GM12878 (cell line): ENCODE measurements at places on chromosomes 7 and 10.

DNA sequence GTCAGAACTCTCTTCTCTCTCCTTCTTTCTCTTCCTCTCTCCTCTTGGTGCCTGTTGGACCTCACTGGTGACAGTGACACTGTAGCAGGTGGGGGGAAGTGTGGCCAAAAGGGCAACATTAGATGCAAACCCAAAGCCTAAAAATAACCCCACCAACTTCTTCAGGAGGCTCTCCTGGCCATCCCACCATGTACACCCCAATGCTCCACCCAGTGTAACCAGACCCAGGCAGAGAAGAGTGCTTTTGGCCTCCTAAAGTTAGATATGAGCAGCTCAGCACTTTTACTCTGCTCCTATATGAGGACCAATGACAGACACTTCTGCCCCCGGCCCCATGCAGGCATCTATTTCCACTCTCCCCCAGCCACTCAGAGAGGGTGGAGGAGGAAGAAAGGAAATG lies 5.5 kb downstream of the MYOZ1 start:
- DNase-seq, result no peak

DNA sequence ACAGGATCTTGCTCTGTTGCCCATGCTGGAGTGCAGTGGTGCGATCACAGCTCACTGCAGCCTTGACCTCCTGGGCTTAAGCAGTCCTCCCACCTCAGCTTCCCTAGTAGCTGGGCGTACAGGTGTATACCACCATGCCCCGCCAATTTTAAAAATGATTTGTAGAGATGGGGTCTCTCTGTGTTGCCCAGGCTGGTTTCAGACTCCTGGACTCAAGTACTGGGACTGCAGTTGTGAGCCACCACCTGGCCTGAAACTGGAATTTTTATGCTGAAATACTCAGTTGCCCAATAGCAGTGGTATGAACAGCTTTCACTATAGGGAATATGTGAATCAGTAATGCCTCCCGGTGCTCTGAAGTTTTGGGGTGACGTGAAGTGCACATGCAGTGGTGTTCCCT lies 7.6 kb downstream of the ZRANB1 start:
- DNase-seq, result no peak

DNA sequence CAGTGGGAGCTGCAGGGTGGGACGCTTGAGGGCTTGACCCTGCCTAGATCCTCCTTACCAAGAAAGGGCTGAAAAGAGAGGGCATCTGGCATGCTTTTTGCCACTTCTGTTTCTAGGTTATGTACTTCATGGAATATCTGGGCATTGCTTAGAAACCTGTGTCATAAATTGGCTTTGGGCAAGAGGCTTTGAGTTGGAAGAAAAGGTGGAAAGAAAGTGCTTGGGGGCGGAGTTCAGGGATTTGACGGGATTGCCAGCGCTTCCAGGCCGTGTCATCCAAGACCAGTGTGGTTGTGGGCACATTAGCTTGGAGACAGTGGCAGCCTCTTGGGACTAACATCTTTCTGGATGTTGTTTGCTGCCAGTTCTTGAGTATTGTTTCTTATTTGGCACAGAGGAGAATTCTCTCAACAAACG lies 825 bp downstream of the ZNF862 start:
- no peak for DNase-seq

- peak; percentile 95 for DNase-seq
Observed at GRCh38 chr10:126041804-126042231, 145.5 kb downstream of the FANK1 start.

DNA sequence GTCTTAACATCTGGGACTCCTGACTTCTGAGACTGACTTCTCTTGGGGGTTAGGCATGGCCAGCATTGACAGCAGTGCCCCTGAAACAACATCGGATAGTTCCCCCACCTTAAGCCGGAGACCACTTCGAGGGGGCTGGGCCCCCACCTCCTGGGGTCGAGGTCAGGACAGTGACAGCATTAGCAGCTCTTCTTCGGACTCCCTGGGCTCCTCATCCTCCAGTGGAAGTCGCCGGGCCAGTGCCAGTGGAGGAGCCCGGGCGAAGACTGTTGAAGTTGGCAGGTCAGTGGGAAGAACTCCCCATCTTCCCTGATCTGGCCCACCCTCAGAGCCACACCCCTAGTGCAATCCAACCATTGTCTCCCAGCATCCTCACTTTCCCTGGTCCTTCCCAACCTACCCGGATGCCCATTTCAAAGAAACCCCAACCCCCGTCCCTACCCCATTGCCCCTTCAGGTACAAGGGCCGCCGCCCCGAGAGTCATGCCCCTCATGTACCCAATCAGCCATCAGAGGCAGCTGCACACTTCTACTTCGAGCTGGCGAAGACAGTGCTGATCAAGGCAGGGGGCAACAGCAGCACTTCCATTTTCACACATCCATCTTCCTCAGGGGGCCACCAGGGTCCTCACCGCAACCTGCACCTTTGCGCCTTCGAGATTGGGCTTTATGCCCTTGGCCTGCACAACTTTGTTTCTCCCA lies 12.1 kb downstream of the ZSWIM8 start:
- no peak for DNase-seq

GRCh38 chr7:50734246-50734645 lies 48.5 kb downstream of the GRB10 start:
- no peak for DNase-seq

- DNase-seq, result no peak
Observed at GRCh38 chr10:28246023-28246422, 56.8 kb downstream of the MPP7 start.

- no peak for DNase-seq
Observed at GRCh38 chr10:70352401-70353097, 29.9 kb downstream of the LRRC20 start.

GRCh38 chr7:18509481-18509880 lies 13.9 kb downstream of the HDAC9 start:
- DNase-seq, result no peak

- DNase-seq, result no peak
Observed at GRCh38 chr7:99013266-99014112, 130.4 kb downstream of the SMURF1 start.

DNA sequence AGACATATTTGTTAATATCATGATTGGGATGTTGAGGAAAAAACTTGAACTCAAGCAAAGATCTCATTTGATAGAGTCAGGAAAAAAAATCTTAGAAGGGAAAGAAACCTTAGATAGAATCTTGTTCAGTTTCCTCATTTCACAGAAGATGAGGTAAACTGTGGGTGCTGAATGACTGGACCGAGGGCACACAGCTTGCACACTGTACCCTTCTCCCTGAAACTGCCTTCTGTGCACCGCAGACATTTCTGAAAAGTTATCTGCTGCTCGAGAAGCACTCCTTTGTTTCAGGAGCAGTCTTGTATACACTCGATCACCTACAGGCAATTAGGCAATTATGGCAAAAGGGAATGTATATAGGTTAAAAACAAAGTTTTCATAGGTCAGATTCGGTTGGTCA lies 167.4 kb downstream of the SKAP2 start:
- DNase-seq, result no peak

DNA sequence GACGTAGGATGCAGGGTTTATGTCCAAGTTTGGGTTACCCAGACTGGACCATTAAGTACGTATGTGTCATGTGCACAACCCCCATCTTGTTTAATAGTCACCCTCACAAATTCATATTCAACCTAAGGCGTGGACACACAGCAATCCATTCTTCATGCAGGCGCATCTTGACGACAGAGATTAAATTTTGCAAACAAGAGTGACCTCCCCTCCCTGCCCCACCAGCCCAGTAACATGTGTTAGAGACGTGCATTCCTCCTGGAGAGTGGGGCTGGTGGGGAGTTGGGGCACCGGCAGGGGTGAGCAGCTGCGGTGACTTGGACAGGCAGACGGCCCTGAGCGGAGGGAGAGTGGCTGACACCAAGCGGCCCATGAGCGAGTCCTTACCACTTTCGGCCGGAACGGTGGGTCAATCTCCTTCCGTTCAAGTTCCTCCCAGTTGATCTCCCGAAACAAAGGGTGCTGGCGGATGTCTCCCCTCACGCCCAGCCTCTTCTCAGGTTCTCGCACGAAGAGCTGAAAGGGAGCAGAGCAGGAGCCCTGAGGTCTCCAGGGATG lies 149.6 kb downstream of the PRKCQ start:
- no peak for DNase-seq

DNA sequence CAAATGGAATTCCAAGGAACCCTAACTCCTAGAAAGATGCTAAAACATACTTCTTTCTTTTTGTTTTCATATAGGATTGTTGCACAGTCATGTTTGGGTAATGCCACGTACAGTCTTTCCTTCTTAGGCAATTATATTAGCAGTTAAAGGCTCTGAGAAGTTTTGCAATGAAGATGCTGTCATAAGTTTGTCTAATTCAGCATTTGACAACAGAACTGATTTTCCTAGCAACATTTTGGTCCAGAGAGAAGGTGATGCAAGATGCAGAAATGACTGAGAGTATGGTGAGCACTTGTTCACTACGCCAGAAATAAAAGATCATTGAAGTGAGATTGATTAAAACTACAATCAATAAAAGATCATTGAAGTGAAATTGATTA lies 184.0 kb upstream of the PLXNA4 start:
- DNase-seq, result no peak

DNA sequence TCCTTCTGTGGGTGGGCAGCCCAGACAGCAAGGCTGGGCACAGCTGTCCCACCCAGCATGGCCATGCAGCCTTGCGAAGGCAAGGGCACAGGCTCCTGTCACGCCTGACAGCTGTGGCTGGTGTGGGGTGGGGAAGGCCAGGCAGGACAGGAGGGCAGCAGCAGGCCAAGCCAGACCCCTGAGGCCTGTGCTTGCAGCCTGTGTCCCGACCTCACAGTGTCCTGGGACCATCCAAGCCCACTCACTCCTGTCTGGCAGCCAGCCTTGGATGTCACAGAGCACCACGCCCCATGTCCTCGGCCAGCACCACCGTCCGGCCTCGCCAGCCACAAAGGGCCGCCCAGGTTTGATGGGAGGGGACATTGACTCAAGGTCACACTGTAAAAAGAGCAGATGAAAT lies 85.5 kb upstream of the LRRC4 start:
- no peak for DNase-seq

DNA sequence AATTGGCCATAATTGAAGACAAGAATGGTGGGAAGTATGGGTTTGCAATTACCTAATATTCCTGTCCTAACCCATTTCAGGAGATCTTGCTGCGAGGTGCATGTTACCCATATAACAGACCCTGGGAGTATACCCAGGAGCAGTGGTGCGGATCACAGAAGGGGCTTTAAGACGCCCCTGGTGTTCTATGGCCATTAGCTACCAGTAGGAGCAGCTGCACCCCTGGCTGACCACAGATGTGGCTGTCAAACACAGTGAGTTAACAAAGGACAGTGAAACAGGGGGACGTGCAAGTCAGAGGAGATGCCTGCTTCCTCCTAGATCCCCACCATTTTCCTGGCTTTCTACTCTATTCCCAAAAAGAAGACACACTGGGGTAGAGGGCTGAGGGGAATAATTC lies 25.2 kb downstream of the AOC1 start:
- DNase-seq, result no peak

DNA sequence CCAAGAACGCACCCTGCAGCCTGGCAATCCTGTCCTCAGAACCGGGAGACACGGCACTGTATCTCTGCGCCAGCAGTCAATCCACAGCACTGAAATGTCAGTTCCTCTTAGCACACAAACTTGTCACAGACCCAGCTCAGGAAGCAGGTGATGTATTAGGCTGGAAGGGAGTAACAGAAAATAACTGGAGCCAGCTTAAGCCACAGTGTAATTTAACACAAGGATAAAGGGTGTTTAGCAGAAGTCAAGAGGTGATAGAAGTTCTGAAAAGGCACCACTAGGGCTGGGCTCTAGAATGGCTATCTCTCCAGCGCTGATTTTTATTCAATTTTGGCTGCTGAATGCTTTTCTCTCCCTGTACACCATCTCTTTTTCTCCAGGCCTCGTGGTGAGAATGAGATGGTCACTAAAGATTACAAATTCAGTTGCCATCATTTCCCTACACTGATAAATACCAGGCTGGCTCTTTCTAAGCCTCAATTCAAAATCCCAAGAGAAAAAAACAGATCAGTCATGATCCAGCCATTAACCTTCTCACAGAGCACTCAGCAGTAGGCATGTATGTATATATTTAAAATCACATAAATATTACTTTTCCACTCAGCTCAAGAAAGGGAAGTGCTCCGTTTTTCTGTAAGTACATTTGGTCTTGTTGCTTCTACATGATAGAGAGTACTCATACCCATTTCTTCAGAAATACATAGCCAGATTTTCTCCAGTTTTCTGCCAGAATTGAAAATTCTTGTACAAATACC lies 102.7 kb upstream of the PRSS1 start:
- DNase-seq, result no peak

GRCh38 chr7:137834552-137834951 lies 12.2 kb downstream of the DGKI start:
- no peak for DNase-seq

GRCh38 chr10:29798921-29799690 lies 164.3 kb upstream of the SVIL start:
- no peak for DNase-seq

- no peak for DNase-seq
Observed at GRCh38 chr7:1137517-1138167, 22.4 kb downstream of the ZFAND2A start.

- no peak for DNase-seq
Observed at GRCh38 chr7:134828361-134828760, 48.9 kb downstream of the CALD1 start.
